ENCODE measurements at places on chromosomes 1 and 21. TPM values are rescaled to one million over a fixed set of nuclear protein-coding genes. Genes with fewer than 3 reads are reported as not detected.
A peak's percentile ranks its signal among the peaks of the same experiment; 100 is the strongest.

GRCh38 chr1:187504779-187505178 is 676.0 kb downstream of the PLA2G4A start:
- no peak for DNase-seq

GRCh38 chr1:228044961-228045360 is 37.5 kb upstream of the ARF1 start:
- no peak for DNase-seq

The IKBKE gene
- 9.2 TPM for total RNA-seq

DNA sequence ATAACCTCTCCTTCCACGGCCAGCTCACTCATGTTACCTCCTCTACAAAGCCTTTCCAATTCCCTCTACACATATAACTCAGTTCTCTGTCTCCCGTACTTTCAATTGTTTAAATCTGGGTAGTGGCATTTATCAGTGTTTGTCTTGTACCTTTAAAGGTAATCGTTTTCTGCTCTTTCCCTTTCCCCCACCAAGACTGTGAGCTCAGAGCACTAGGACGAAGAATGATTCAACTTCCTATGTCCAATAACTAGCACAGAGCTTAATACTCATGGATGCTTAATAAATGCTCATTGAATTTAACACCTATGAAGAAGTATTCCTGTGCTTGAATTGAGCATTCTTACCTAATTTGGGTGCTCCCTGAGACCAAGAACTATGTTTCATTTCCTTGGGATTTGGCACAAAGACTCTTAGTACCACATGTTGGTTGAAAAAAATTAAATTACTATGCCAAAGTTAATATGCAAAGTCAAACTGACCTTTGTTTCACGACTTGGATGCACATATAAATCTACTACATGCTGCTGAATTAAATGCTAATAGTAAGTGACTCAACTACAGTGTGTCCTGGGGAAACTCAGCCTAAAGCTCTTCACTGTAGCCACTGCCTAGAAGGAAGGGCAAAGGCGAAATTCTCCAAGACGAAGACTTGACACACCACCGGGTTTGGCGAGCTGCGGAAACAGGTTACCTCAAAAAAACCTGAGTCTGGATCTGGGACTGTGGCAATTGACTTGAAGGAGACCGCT is 30.6 kb upstream of the C1orf185 start:
- no peak for DNase-seq

The CYP4X1 gene
- under 0.01 TPM for total RNA-seq

The ZYG11A gene
- 0.16 TPM for total RNA-seq

DNA sequence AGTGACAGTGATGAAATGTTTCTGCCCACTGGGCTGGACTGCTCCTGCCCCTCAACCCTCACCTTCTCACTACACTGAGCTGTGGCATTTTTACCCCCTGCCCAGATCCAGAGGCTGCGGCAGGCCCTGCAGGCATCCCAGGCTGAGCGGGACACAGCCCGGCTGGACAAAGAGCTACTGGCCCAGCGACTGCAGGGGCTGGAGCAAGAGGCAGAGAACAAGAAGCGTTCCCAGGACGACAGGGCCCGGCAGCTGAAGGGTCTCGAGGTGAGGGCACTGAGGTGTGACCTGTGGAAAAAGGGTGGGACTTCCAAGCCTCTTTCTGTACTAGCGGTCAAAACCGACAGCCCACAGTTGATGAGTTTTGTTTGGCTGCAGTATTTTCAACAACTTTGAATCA is 6.2 kb upstream of the TUFT1 start:
- DNase-seq = no peak

GRCh38 chr1:151435174-151435573 is 24.1 kb downstream of the POGZ start:
- DNase-seq = no peak

The SEMA4A gene
- total RNA-seq = 10.6 TPM

GRCh38 chr1:9441451-9442133 is 97.7 kb upstream of the SLC25A33 start:
- no peak for DNase-seq

DNA sequence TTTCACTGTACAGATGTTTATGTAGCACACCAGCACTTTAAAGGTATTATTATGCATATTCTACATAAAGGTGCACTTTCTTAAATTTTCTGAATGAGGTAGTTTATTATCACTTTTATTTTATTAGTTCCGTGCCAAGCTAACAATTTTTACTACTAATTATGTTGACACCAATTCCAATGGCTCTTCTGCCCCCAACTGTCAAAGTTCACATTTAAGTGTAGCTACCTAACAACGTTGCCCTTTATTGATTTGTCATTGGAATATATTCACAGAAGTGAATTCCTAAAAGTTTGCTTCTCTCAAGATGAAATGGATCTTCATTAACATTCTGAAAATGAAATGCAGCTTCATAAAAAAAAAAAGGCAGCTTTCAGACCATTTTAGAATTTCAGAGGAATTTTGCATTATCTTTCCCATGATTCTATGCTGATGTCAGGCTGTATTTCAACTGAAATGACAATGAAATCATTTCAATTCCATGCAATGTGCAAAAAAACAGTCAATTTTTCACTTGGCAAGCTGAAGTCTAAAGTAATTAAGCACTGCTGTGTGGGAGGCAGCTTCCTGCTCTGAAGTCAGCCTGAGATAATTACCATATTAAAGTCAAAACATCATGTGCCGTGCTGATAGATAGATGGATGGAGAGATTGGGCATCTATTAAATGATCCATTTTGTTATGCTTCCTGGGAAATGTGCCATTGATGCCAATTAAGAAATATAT is 229.2 kb downstream of the TTLL7 start:
- no peak for DNase-seq

GRCh38 chr1:107804741-107805140 is 160.2 kb downstream of the VAV3 start:
- no peak for DNase-seq

GRCh38 chr1:159991513-159991912 is 37.5 kb upstream of the SLAMF9 start:
- DNase-seq = no peak

DNA sequence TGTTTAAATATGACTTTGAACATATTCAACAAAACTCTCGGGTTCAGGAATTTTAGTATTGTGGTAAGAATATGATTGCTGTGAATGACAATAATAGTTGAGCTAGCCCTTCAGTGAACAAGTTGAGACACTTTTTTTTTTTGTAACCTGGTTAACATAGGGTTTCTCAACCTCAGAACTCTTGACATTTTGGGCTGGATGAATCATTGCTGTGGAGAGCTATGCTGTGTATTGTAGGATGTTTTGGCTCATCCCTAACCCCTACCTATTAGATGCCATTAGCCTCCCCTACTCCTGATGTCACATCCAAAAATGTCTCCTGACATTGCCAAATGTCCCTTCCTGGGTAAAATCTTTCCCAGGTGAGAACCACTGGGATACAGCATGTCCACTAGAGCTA is 113.7 kb downstream of the RUNX1 start:
- peak; percentile 77 for DNase-seq

DNA sequence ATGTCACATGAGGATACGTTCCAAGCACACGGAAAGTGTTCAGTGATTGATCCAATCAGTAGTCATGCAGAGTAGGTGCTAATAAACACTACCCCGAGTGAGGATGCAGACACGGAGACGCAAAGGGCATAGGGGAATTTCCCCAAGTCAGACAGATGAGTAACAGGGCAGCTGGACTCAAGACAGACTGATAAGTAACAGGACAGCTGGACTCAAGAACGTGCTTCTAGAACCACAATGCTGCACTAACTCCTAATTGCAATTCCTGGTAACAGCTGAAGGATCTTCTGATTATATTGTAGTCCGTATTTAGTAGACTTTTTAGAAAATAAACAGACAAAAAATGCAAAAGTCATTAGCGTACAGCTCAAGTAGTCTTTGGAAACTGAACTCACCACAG is 1.9 kb upstream of the OR2T10 start:
- DNase-seq = no peak

- DNase-seq = no peak
Observed at GRCh38 chr1:44262414-44262813, 49.1 kb downstream of the DMAP1 start.

DNA sequence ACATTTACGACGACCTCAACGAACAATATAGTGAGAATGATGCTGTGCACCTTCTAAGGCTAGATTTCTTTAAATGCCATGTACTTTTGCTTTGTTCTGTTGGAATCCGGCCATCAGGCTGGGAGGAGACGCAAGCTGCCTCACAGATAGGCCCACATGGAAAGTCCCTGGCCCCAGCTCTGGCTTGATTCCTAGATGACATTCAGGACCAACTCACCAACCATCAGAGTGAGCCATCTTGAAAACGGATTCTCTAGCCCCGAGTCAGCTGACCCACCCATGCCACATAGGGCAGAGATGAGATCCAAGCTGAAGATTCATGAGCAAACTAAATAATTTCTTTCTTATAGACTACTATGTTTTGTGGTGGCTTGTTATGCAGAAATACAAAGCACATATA is 164.4 kb downstream of the ZNF281 start:
- peak; percentile 64 for DNase-seq

The LCE2A gene
- not detected for total RNA-seq

- DNase-seq = no peak
Observed at GRCh38 chr1:100151679-100152078, 18.7 kb downstream of the TRMT13 start.

The GOLPH3L gene
- total RNA-seq = 11.7 TPM

DNA sequence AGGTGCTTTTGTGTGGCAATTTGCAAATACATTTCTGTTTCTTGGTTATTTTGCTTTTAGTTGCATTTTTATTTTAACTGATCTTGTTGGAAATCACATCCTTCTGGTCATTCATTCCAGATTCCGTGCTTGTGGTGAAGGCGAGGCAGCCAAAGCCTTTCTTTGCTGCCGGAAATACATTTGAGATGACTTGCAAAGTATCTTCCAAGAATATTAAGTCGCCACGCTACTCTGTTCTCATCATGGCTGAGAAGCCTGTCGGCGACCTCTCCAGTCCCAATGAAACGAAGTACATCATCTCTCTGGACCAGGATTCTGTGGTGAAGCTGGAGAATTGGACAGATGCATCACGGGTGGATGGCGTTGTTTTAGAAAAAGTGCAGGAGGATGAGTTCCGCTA is 34.8 kb upstream of the CD101 start:
- no peak for DNase-seq

- peak; percentile 39 for DNase-seq
Observed at GRCh38 chr1:92679980-92680379, 104.9 kb downstream of the EVI5 start.

- DNase-seq = no peak
Observed at GRCh38 chr1:228272331-228272791, 64.5 kb downstream of the OBSCN start.

- no peak for DNase-seq
Observed at GRCh38 chr1:107413546-107413945, 272.7 kb downstream of the NTNG1 start.
